ENCODE measurements at places on chromosomes 1 and 21.

DNA sequence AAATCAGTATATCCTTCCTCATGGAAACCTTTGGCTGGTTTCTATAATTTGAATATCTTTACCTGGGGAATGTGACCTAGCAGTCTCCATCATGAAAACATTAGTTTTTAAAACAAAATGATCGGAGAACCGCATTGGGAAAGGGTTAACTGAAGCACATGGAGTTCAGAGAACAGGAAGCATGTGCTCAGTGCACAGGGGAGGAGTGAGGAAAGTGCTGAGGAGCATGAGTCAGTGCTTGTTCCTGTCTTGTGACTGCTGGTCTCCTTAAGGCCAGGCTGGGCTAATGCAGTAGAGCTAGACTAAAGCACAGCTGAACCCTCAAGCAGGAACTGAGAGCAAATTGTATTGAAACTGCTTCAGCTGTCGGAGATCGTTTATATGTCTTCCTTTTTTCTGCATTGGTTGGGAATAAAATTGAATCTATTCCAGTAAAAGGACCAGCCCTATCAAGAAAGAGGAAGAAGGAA is 5.8 kb downstream of the IFI16 start:
- DNase-seq: peak; percentile 45

GRCh38 chr1:84303314-84303830 is 1.9 kb downstream of the SAMD13 start:
- no peak for DNase-seq

GRCh38 chr1:230332575-230333066 is 93.5 kb downstream of the PGBD5 start:
- DNase-seq: no peak

- no peak for DNase-seq
Observed at GRCh38 chr1:224506141-224506814, 71.7 kb upstream of the WDR26 start.

DNA sequence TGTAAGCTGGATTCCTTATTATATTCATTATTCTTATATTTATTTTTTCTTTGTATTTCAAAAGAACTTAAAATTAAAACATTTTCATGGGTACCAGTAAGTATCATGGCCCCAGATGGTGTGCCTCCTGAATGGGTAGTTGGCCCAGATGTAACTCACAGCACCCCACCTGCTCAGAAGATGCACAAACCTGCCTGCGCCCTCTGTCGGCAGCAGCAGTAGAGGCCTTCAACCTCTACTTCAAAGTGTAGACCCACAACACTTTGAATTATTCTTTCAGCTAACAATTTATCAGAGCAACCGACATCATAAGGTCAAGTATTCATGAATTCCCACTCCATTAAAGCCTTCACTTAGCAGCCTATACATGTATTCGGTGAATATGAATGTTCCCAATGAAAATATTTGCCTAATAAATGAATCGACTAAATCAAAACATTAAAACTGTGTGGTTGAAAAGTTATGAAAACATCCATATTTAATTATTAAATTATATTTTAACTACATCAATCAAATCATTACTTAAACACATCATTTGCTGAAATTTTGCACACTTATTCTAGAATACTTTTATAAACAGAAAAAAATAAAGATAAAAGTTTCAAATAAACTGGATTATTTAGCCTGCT is 25.4 kb downstream of the PIGM start:
- DNase-seq: peak; percentile 60

DNA sequence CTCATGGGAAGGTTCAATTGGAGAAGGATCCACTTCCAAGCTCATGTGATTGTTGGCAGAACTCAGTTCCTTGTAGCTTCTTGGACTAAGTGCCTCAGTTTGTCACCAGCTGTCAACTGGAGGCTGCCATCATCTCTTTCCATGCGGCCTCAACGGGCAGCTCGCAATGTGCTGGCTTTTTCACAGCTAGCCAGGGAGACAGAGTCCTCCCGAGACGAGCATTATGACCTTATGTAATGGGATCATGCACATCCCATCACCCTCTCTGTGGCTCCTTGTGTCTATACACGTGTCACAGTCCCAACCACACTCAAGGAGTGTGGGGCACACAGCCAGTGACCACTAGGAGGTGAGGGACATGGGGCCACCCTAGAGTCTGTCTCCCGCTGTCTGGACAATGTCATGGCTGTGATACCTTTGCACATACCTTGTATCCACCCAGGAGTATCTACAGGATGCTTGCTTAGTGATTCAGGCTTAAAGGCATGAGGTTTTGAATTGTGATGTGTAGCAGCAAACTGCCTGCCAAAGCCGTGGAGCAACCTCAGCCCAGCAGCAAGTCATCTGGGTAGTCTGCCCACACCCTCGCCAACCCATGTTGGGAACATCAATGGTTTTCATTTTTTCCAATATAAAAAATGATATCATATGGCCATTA is 3.9 kb upstream of the KRTAP10-6 start:
- no peak for DNase-seq

DNA sequence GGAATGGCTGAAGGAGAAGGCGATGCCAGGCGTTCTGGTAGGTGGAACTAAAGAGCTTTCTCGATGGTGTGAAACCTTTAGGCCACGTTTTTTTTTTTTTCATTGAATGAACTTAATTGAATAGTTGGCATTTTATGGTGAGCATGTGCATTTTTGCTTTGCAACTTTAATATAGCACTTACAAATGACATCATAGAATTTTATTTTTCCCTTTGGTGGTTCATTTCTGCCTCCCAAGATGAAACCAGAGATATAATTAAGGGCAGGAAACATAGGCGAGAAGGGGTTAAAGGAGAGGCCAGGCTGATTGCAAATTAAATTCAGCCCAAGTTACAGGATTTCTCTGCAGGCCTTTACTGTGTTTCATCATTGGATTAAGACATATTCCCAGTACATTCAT is 85.5 kb upstream of the L1TD1 start:
- no peak for DNase-seq

GRCh38 chr1:193111641-193112090 is 6.5 kb upstream of the GLRX2 start:
- DNase-seq: no peak

- no peak for DNase-seq
Observed at GRCh38 chr1:171280599-171280998, 32.3 kb downstream of the FMO1 start.

GRCh38 chr1:66374561-66375111 is 159.3 kb upstream of the SGIP1 start:
- DNase-seq: no peak

- DNase-seq: no peak
Observed at GRCh38 chr1:43930949-43931275, 2.7 kb upstream of the ARTN start.

DNA sequence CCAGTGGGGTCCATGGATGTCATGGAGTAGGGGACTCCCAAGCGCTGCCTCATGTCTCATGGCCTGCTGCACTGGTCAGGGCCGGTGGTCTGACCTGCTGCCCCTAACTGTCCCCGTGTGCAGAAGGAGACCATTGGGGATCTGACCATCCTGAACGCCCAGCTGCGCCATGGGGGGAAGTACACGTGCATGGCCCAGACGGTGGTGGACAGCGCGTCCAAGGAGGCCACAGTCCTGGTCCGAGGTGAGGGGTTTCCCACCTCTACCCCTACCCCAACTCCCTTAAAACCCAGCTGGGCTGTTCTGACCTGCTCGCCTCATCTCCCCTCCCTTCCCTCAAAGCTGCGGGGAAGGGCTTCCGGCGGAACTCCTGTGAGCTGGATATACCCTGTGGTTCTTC is 18.6 kb downstream of the TMEM81 start:
- no peak for DNase-seq

DNA sequence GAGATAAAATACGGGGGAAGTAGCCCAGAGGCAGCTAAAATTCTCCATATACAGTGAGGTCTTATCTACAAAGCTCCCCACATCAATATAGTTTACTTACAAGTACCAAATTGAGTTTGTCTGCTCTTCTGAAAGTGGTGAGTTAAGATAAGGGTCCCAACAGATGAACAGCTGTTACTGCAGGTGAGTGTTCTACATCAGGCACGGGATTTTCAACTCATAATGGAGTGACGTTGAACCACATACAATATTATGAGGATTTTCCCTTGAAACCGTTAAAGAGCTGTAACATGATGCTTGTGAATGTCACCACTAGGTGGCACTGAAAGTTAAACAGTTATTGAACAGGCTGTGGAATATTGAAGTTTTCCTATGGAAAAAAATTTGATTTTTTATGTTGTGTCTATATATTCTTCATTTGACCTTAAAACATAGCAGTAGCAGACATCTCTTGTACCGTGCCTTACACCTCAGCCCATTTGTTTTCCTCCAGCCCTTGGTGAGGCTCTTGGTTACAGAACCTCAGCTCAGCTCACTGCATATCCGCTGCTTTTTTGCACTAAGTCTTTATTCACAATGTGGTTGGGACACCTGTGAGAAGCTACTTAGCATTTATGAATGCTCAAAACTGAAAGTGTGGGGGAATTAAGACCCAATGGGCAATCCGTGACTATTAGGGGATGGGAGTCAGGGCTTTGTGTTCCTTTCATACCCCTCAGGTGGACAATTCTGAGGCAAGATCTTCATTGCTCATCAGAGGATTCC is 23.2 kb downstream of the CD1D start:
- no peak for DNase-seq

DNA sequence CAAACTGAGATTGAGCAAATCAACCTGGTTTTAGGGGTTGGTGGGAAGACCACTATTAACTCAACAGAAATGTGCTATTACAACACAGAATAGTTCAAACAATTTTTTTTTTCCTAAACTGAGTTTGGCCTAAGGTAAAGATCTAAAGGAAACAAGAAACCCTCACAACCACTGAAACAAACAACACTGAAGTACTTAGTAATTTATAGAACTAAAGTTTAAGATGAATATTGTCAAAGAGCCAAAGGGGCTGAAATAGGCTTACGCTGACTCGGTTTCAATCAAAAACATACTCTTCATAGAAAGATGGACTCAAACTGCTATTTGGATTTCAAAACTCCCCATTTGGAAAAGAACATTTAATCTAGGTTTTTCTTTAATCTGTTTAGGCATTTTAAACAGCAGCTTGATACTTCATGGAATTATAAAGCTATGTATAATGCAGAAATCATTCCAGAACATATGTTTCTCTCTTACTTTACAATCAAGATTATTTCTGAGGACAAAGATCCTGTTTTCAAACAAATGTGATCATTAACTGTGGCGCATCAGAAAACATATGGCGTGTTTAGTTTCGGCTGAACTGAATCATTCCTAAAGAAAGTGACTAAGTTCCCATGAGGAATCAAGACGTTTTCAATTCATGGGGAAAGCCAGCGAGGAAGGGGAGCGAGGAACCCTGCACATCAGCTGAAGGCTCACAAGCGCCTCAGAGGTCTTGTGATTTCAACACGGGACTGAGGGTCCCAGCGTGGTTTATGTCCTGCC is 62.7 kb downstream of the SYT6 start:
- DNase-seq: no peak

- DNase-seq: no peak
Observed at GRCh38 chr1:76425201-76426145, 350.9 kb downstream of the ST6GALNAC3 start.

GRCh38 chr1:77906019-77906545 is 17.7 kb downstream of the NEXN start:
- DNase-seq: no peak

- DNase-seq: no peak
Observed at GRCh38 chr1:219124163-219124562, 49.5 kb upstream of the LYPLAL1 start.

DNA sequence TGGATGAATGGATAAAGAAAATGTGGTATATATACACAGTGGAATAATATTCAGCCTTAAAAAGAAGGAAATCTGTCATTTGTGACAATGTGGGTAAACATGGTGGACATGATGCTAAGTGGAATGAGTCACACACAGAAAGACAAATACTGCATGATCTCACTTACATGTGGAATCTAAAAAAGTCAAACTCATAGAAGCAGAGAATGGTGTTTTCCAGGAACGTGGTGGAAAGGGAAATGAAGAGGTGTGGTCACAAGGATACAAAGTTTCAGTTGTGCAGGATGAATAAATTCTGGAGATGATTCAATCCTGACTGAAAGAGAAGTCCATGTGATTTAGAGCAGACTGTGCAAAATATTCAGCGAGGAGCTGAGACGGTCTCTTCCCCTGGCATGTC is 56.6 kb downstream of the RYR2 start:
- DNase-seq: no peak

DNA sequence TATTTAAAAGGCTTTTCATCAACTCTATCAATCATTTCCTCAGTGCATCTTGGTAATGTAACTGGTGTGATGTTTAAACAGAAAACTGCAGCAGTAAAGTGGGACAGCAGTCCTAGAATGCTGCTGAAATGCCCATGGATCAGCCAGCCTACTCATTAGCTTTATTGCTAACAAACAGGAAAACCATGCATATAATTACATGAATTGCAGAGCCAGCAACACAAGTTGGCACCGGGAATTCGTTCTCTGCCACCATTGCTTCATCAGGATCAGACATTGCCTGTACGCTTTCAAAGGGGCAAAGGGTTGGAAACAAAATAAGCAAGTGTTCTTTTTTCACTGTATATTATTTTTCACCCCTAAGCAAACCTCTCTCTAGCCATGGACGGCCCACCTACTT is 276.2 kb upstream of the LRRC7 start:
- DNase-seq: no peak

DNA sequence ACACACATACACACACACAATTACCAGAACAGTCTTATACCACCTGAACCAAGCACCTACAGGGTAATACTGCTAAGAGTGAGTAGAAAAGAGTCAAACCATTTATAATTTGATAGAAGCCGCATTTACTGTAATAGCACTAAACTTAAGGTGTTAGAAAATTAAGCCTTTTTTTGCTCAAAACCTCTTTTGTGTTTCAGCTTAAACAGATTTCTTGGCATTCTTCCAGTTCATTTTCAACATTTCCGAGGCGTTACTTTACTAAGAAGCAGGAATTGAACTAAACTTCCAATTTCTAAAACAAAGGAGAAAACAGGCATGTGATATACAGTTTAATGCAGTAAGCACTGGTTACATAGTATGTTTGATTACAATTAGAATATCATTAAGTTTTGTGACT is 387.2 kb downstream of the NCAM2 start:
- no peak for DNase-seq

- no peak for DNase-seq
Observed at GRCh38 chr1:223763251-223763650, 50.9 kb downstream of the CAPN2 start.

- no peak for DNase-seq
Observed at GRCh38 chr1:248792342-248792741, 33.4 kb downstream of the SH3BP5L start.

- DNase-seq: no peak
Observed at GRCh38 chr1:94160811-94161210, 39.9 kb upstream of the ABCA4 start.

GRCh38 chr1:199272628-199273086 is 633.8 kb downstream of the PTPRC start:
- DNase-seq: no peak

Measured in T-helper 9 cell (primary cell).